Breast epithelium (tissue), 4 donors: ENCODE measurements at places on chromosomes 3 and 15. TPM values are rescaled to one million over a fixed set of nuclear protein-coding genes. Genes with fewer than 3 reads are reported as not detected.

DNA sequence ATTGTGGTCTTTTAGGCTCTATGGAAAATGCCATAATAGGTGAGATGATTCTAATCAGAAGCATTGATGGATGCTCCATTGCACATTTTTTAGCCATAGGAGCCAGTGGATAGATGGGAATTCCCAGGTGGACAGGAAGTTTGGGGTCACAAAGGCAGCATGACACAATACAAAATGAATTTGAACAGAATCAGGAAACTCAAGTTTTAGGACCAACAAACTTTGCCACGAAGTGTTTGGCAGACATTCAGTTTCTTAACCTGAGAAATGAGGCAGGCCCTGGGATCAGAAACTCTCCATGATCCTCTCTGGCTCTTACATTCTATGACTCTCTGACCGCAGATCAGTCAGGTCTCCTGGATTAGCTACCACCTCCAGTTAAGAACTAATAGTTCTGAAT is 275.4 kb downstream of the TIGIT start:
- no peak for DNase-seq

- DNase-seq = no peak
These were observed 104.0 kb downstream of the TNIK start for GRCh38 chr3:171356251-171356650.

- DNase-seq = no peak
These were observed 76.8 kb downstream of the TNIK start for GRCh38 chr3:171383206-171384018.

The AHSG gene
- not detected for total RNA-seq

DNA sequence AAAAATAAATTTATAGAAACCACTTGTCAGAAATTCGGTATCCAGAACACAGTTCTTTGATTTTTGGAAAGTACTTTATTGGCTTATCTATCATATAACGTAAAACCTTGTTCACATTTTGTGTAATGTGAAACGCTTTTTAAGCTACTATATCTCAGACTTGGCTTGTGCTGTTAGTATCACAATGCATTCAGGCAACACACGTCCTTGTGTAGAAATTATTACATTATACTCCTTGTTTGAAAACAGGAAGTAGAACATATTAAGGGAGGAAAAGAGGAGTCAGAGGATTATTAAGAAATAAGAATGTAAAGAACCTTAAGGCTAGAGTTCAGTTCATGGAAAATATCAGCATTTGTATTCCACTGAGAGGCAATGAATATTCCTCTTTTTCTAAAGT is 1.6 kb downstream of the DNAJC13 start:
- no peak for DNase-seq

- DNase-seq = no peak
These were observed 66.8 kb downstream of the CD200R1L start for GRCh38 chr3:112779558-112780480.

The CPEB1 gene
- 6.9 TPM for total RNA-seq

DNA sequence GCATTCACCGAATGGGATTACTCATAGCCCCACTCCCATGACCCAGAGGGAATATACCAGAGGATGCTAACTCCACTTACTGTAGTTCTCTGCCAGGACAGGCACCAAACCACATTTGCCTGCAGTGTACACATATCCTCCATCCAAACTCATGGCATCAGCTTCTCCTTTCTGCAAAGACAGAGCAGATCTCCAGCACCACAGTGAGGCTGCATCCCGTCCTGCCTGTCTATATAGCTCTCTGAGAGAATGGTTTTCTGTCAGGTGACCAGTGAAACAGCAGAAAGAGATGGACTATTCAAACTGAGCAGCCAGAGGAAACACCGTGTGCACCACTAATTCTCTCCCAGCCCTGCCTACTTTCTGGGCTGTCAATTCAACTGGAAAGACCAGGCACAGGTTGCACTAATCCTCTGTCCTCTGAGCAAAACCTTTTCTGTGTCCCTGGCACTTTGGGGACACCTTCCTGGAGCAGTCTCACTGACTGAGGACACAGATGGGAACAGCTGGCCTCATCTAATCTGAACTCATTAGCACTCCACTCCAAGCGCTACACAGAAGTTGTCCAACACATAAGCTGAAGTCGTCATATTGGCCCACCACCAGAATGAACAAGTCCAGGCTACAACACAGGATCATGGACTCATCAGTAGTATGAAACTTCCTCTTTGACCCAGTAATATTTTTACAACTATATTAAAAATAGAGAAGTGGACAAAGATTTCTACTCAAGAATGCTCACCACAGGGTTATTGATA is 17.3 kb downstream of the LTF start:
- no peak for DNase-seq

GRCh38 chr3:151384741-151385174 is at the start of gene P2RY12:
Gene P2RY12, minus strand, starts transcription at chr3:151384753. Its CDS starts 45,908 bp downstream, at chr3:151338845.
- DNase-seq = no peak

DNA sequence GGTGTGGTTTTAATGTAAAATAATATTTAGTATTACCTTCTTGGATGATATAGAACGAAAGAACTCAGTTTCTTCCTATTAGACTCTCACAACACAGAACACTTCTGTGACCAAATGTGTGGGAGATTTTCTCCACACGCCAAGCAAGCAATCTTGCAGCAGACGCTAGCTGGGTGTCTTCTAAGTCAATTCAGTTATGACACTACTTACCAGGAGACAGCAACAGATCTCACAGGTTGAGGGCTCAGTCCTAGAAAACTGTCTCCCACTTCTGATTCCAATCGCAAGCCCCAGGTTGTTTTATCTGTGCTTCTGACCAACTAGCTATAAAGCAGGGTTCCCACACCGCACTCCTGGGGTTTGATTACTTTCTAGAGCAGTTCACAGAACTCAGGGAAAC is 41.2 kb downstream of the HERC1 start:
- DNase-seq = no peak

DNA sequence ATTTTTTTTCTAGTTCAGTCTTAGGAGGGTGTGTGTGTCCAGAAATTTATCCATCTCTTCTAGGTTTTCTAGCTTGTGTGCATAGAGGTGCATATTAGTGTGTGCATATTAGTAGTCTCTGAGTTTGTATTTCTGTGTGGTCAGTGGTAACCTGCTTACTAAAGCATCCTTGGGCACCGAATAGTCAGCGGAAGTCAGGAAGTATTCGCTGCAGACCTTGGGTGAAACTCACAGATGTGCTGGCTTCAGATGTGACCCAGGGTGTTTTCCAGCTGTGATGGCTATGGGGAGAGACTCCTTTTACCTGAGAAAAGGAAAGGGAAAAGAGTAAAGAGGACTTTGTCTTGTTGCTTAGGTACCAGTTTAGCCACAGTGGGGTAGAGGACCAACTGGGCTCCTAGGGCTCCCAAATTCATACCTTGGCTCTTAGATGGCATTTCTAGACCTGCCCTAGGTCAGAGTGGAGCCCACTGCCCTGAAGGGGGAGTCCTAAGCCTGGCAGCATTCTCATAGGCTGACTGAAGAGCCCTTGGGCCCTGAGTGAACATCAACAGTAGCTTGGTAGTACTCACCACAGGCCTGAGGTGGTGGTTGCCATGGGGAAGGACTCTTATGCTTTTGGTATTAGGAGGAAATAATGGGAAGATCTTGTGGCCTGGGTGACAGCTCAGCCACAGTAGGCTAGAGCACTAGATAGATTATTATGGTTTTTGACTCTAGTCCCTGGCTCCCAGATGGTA is 286.0 kb upstream of the ZPLD1 start:
- DNase-seq = no peak

GRCh38 chr3:55636300-55637195 is 149.4 kb upstream of the WNT5A start:
- DNase-seq = no peak
